ENCODE measurements at places on chromosomes 5 and 9. TPM values are rescaled to one million over a fixed set of nuclear protein-coding genes. Genes with fewer than 3 reads are reported as not detected.

DNA sequence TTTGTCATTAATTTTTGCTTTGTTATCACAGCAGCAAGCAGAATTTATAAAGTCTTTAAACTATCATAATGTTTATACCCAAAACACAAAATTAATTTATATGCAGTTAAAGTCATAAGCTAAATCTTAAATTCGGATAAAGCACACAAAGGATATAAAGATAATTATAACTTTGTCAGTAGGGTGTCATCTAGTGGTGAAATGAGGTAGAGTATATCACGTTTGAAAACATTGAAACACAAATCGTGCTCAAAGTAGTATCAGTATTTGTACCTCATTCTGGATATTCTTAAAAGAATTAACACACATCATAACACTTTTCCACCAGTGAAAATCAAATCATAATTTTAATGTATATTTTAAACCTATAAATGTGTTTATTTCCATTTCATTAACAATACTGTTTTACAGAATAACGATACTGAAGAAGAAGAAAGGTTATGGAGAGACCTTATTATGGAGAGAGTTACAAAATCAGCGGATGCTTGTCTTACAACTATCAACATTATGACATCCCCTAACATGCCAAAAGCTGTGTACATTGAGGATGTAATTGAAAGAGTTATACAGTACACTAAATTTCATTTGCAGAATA lies 129.5 kb downstream of the NIPBL start:
- peaks cover 68% of the 10 kb centered on the region for H3K36me3 ChIP-seq
- H3K27ac ChIP-seq: no peak overlapping the region
- H3K27me3 ChIP-seq: no peaks in the 10 kb centered on the region
- no peaks in the 10 kb centered on the region for H3K4me1 ChIP-seq
- DNase-seq: no peak

GRCh38 chr5:5078009-5078897 lies 61.9 kb upstream of the ADAMTS16 start:
- H3K27me3 ChIP-seq: peaks cover 18% of the 10 kb centered on the region
- H3K4me1 ChIP-seq: no peaks in the 10 kb centered on the region
- no peak overlapping the region for H3K27ac ChIP-seq
- DNase-seq: no peak
- peaks cover 4% of the 10 kb centered on the region for H3K36me3 ChIP-seq

DIPK1B gene
- total RNA-seq: 0.58 TPM

GRCh38 chr9:70120834-70121510 lies 77.3 kb downstream of the MAMDC2 start:
- H3K4me1 ChIP-seq: no peaks in the 10 kb centered on the region
- H3K4me3 ChIP-seq: no peak overlapping the region
- H3K36me3 ChIP-seq: no peaks in the 10 kb centered on the region
- no peak overlapping the region for H3K27ac ChIP-seq
- peaks cover 21% of the 10 kb centered on the region for H3K27me3 ChIP-seq

ADAMTS13 gene
- total RNA-seq: 4.0 TPM

TUSC1 gene
- total RNA-seq: not detected

DNA sequence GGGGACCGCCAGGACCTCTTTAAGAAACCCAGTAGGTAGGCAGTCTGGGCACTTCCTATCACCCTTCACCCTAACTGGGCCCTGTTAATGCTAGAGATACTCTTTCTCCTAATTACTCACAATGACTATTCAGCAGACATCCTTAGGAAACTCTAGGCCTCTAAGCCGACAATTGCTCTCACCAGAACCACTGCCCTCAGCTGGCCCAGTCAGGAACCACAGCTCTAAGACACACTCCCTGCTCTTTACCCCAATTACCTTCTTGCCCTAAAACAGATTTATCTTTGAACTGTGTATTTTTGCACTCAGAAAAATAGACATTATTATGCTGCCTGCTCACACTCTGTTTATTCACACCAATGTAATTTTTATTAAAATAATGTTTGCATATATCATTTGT lies 432.6 kb upstream of the SLC30A5 start:
- H3K4me3 ChIP-seq: no peak overlapping the region
- no peak overlapping the region for H3K27ac ChIP-seq
- H3K4me1 ChIP-seq: no peaks in the 10 kb centered on the region

OGN gene
- total RNA-seq: not detected

GRCh38 chr9:135607401-135608293 lies 31.7 kb downstream of the GLT6D1 start:
- no peaks in the 10 kb centered on the region for H3K36me3 ChIP-seq
- no peak overlapping the region for H3K27ac ChIP-seq
- H3K4me3 ChIP-seq: no peak overlapping the region
- DNase-seq: no peak

DNA sequence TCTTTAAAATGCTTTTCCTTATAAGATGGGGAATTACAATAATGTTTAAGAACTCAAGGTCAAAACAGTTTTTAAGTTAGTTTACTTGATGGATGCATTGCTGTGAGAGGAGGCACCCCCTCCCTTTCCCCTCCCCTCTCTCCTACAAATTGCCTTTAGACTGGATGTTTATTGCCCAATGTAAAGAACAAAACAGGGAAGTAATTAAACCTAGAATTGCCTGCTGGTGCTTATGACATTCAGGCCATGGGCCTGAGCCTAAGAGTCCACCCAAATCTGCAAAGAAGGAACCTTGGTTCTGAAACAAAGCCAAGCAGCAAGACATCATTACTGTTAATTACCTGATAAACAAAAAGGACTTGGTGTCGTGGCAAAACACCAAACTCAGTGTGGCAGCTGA lies 630.3 kb downstream of the ISL1 start:
- H3K4me1 ChIP-seq: no peaks in the 10 kb centered on the region
- no peak overlapping the region for H3K27ac ChIP-seq
- no peak for DNase-seq
- no peak overlapping the region for H3K4me3 ChIP-seq
- no peaks in the 10 kb centered on the region for H3K36me3 ChIP-seq

DNA sequence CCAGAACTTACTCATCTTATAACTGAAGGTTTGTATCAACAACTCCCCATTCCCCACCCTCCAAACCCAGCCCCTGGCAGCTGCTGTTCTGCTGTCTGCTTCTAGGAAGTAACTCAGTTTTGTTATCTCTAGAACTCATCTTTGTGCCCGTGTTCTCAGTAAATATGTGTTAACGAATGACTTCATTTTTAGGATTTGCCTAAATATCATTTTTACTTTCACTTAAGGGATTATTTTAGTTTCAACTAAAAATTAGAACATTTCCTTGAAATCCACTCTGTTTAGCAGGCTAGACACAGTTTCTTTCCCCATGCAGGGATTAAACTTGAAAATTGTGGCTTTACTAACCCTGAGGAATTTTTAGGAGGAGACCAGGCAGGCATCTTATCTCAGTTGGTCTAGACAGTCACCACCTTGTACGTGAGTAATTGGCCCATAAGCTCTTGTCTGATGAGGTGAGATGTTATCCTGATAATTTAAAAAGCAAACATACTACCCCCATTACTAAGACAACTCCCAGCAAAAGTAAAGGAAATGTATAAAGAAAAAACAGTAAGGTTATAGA lies 68.2 kb upstream of the TNFAIP8 start:
- H3K27ac ChIP-seq: peak overlapping the region; percentile 98
- no peak for DNase-seq
- no peaks in the 10 kb centered on the region for H3K27me3 ChIP-seq
- H3K4me1 ChIP-seq: peaks cover 51% of the 10 kb centered on the region

LCN12 gene
- 2.7 TPM for total RNA-seq

GRCh38 chr9:104860263-104860662 lies 67.7 kb downstream of the ABCA1 start:
- peaks cover 25% of the 10 kb centered on the region for H3K36me3 ChIP-seq
- H3K4me3 ChIP-seq: no peak overlapping the region
- H3K27ac ChIP-seq: no peak overlapping the region
- H3K27me3 ChIP-seq: no peaks in the 10 kb centered on the region
- peaks cover 4% of the 10 kb centered on the region for H3K4me1 ChIP-seq
- DNase-seq: no peak

DNA sequence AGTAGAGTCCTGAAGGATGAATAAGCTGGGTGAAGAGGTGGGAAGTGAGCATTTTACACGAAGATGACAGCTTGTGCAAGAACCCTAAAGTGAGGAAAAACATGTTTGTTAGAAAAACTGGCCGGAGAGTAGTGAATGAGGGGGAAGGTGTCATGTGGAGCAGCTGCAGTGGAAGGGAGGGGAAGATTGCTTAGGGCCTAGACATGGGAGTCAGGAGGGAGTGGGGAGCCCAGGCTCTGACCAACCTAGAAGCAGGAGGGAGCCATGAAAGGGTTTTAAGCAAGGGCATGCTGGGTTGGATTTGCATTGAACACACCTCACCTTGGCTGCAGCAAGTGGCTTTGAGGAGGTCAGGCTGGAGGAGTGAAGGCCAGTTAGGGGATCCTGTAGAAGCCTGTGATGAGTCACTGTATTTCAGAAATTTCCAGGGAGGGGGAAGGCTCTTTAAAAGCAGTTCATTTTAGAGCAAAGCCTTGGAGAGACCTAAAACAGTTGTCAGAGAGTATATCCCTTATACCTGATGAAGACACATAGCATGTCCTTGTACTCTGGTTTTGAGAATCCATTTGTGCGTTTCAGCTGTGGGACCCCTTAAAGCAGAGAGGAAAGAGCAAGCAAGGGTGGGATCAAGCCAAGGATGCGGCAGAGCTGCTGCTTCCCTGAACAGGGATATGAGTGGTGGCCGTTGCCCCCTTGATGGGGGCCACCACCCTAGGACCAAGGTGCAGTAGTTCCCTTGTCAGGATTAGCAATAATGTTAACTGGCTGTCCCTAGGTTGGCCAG lies 45.4 kb downstream of the ANGPTL2 start:
- H3K4me1 ChIP-seq: no peaks in the 10 kb centered on the region
- H3K27me3 ChIP-seq: peaks cover 8% of the 10 kb centered on the region
- H3K36me3 ChIP-seq: peaks cover 20% of the 10 kb centered on the region
- no peak overlapping the region for H3K4me3 ChIP-seq
- H3K27ac ChIP-seq: no peak overlapping the region

GRCh38 chr5:79513308-79513703 lies 628 bp downstream of the HOMER1 start:
- H3K36me3 ChIP-seq: no peaks in the 10 kb centered on the region
- H3K4me3 ChIP-seq: peak overlapping the region; percentile 85
- peaks cover 25% of the 10 kb centered on the region for H3K27me3 ChIP-seq
- peak; percentile 20 for DNase-seq
- H3K4me1 ChIP-seq: peaks cover 22% of the 10 kb centered on the region
- H3K27ac ChIP-seq: peak overlapping the region; percentile 90

- H3K36me3 ChIP-seq: no peaks in the 10 kb centered on the region
- DNase-seq: no peak
- H3K27ac ChIP-seq: no peak overlapping the region
- no peaks in the 10 kb centered on the region for H3K4me1 ChIP-seq
- H3K4me3 ChIP-seq: no peak overlapping the region
- no peaks in the 10 kb centered on the region for H3K27me3 ChIP-seq
Observed at GRCh38 chr5:90504743-90505142, 24.6 kb downstream of the LYSMD3 start.

- H3K36me3 ChIP-seq: no peaks in the 10 kb centered on the region
- no peaks in the 10 kb centered on the region for H3K4me1 ChIP-seq
Observed at GRCh38 chr5:23223846-23224245, 283.6 kb upstream of the PRDM9 start.

DNA sequence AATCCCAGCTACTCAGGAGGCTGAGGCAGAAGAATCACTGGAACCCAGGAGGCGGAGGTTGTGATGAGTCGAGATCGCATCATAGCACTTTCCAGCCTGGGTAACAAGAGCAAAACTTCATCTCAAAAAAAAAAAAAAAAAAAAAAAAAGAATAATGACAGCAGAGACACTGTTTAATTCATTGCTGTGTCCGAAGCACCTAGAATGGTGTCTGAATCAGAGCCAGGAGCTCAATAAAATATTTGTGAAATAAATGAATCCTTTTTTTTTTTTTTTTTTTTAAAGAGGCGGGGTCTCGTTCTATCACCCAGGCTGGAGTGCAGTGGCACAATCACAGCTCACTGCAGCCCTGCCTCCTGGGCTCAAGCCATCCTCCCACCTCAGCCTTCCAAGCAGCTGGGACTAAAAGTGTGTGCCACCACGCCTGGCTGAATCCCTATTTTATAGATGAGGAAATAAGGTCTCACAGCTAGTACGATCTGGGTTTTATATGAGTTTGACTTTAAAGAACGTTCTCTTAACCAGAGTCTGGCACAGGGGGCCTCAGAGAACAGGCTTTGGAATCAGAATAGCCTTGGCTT lies 47.8 kb downstream of the THOC3 start:
- H3K4me1 ChIP-seq: peaks cover 1% of the 10 kb centered on the region
- no peak overlapping the region for H3K4me3 ChIP-seq
- no peaks in the 10 kb centered on the region for H3K27me3 ChIP-seq
- no peak overlapping the region for H3K27ac ChIP-seq
- peaks cover 18% of the 10 kb centered on the region for H3K36me3 ChIP-seq

GRCh38 chr5:79263290-79263689 lies 27.4 kb downstream of the JMY start:
- no peak overlapping the region for H3K27ac ChIP-seq
- H3K4me1 ChIP-seq: peaks cover 43% of the 10 kb centered on the region
- H3K36me3 ChIP-seq: peaks cover 15% of the 10 kb centered on the region
- H3K4me3 ChIP-seq: peak overlapping the region; percentile 9
- H3K27me3 ChIP-seq: no peaks in the 10 kb centered on the region

GRCh38 chr5:136076881-136077445 lies 48.2 kb downstream of the TGFBI start:
- H3K4me1 ChIP-seq: peaks cover 4% of the 10 kb centered on the region
- no peak overlapping the region for H3K27ac ChIP-seq
- no peak for DNase-seq
- H3K4me3 ChIP-seq: no peak overlapping the region
- H3K36me3 ChIP-seq: no peaks in the 10 kb centered on the region
- H3K27me3 ChIP-seq: peaks cover 26% of the 10 kb centered on the region

DNA sequence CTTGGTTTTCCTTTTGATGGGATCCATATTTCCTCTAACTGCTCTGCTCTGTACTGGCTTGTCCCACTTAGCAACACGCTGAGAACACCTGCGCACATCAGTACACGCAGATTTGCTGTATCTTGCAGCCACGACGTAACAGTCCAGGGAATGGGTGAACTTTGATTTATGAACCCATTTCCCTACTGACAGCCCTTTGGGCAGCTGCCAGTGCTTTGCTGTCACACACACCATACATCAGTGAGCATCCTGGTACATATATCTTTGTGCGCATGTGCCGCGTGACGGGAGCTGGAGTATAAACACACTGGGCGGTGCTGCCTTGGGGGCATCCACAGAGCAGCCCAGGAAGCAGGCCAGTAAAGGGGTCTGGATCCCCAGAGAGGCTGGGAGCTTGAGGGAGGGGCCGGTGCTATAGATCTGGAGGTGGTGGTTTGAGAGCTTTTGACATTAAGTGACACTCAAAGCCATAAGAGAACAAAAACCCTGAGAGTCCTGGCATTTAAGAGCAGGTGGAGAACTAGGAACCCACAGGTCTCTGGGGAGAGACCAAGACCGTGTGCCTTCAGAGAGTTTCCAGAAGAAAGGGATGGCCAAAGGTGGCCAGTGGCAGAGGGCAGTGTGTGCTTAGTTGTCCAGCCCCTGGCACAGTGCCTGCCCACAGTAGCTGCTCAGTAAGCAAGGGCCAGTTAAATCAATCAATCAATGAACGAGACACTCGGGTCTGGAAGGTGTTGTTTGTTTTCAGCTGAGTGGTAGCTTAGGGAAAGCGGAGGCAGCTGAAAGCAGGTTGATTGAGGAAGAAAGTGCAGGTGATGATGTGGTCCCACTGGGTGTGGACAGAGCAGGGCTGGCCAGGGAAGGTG lies 53.7 kb downstream of the LMX1B start:
- H3K27ac ChIP-seq: no peak overlapping the region
- DNase-seq: no peak
- peaks cover 44% of the 10 kb centered on the region for H3K27me3 ChIP-seq

GRCh38 chr9:121050128-121050988 lies at the start of gene C5:
TSS of gene C5 (minus strand) at chr9:121050275. CDS start at chr9:121050246, 29 bp downstream.
- H3K36me3 ChIP-seq: no peaks in the 10 kb centered on the region
- no peak within 1 kb of the TSS for H3K4me3 ChIP-seq
- DNase-seq: no peak
- H3K4me1 ChIP-seq: no peaks in the 10 kb centered on the region
- H3K27ac ChIP-seq: no peak within 1 kb of the TSS
- H3K27me3 ChIP-seq: no peaks in the 10 kb centered on the region
